ENCODE measurements at places on chromosomes 4 and X.

GRCh38 chrX:69228732-69229131 is 63.5 kb upstream of the PJA1 start:
- no peak for DNase-seq

DNA sequence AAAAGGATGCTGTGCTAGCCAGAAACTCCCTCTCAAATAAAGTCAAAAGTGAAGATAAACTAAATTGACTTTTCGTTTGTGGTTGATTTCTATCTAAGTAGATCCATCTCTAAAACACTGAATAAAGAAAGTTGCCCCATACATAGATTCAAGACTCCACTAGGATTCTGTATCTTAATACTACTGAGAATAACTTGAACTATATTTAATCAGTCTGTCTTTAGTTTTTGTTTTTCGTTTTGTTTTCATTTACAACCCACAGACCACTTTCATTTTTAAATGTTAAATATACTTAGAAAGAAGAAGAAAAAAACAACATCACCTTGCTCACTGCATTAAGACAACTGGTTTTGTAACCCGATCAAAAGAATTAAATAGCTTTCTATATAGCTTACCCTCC is 655.0 kb downstream of the RPA4 start:
- DNase-seq: no peak

DNA sequence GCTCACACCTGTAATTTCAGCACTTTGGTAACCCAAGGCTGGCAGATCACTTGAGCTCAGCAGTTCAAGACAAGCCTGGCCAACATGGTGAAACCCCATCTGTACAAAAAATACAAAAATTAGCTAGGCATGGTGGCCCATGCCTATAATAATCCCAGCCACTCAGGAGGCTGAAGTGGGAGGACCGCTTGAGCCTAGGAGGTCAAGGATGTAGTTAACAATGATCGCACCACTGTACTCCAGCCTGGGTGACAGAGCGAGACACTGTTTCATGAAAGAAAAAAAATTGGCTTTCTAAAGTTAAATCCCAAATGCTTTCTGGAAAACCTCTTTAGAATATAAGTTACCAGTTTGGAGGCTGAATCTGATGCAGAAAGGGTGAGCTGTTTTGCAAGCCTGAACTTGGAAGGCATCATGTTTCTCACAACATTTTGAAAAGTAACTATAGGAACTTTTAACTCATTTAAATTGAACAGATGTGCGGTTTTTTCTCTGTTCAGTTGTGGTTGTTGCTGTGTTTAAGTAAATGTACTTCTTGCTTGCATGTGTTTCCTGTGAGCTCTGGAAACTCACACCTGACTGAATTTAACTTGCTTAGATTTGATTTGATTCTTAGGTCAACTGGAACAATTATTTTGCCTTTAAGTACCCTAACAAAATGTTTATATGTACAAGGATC is 39.8 kb upstream of the TMEM131L start:
- no peak for DNase-seq

GRCh38 chr4:153939570-153939969 is 150.7 kb upstream of the SFRP2 start:
- DNase-seq: no peak

- DNase-seq: no peak
Measured at GRCh38 chr4:78058591-78059523, 1.7 kb downstream of the FRAS1 start.

DNA sequence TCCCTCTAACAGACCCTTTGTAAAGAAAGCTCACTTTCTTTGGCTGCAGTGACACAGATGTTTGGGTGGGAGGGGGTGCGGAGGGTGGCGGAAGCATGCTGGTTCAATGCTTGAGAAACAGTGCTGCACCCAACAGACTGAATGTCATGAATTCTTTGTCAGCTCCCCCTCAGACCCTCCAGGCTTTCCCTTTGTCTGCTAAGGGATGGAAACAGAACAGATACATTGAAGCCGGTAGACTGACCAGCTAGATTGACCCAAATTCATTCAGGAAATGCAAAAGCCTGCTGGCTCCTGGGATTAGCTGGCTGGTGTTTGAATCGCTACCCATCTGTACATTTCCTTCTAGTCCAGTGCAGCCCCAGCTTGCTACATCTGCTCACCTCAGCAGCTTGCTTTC is 90.8 kb upstream of the PAK3 start:
- no peak for DNase-seq

DNA sequence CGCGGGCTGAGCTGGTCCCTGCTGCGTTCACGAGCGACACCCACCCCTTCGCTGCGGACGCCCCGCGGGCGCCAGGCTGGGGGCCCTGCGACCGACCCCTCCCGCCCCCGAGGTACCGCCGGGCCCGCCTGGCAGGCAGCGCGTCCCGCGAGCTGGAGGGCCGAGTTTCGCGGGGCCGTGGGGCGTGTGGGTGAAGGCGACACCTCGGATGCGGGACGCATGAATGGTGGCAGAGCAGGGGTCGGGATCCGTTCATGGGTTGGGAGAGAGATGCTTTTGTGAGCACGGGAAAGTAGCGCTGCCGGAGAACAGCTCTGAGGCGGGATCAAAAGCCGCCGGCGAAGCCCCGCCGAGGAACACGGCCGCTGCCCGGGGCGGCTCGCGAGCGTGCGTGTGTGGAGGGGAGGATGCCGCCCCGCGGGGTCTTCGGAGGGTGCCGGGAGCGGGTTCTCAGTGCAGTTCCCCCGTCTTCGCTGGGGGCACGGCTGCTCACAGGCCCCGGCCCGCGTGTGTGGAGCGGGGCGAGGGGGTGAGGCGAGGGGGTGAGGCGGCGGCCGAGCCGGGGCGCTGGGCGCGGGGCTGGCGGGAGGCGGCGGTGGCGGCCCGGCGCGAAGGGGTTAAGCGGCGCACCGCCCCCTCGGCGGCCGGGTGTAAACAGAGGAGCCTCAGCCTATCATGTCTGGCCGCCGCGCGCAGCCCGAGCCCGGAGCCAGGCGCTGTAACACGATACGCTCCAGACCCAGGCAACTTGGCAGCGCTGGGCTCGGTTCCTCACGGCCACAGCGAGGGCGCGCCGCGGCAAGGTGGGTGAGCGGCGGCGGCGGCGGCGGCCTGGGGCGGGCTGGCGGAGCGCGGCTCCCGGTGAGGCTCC is 205.3 kb downstream of the TENM3 start:
- no peak for DNase-seq

GRCh38 chrX:128807367-128807766 is 715.9 kb downstream of the SMARCA1 start:
- no peak for DNase-seq
